ENCODE measurements at places on chromosomes 1 and 21.
A peak's percentile ranks its signal among the peaks of the same experiment; 100 is the strongest.

DNA sequence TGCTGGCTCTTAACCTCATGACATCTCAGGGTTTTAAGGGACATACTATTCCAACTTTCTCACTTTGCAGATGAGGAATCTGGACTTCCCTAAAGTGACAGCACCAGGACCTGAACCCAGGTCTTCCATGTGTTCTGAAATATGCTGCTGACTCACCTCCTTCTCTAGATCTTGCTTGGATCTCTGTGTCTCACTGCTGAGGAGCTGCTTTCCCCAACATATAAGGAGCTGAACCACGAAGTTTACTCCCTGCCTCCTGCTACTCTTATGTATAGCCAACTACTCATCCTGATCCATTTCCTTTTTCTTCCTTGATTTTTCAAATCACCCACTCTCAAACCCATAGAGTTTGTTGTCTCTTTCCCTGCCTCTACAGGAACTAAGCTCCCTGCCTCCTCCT lies 38.2 kb downstream of the ALG14 start:
- no peak for DNase-seq

DNA sequence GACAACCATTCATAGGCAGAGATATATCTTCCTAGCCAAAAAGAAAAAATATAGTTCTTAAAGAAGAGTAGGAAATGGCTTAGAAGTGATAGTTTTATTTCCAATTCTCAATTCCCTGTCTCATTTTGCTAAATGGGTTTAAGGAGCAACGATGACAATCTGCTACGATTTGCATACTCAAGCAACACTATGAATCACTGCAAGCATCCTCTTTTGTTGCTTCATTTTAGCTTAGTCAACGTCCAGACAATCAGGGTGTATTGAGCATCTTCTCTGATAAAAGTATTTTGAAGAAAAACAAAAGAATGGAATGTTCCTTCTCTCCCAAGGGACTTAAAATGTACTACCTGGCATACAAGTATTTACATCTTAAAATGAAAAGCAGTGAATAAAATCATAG lies 80.6 kb downstream of the RGS7 start:
- DNase-seq: no peak

DNA sequence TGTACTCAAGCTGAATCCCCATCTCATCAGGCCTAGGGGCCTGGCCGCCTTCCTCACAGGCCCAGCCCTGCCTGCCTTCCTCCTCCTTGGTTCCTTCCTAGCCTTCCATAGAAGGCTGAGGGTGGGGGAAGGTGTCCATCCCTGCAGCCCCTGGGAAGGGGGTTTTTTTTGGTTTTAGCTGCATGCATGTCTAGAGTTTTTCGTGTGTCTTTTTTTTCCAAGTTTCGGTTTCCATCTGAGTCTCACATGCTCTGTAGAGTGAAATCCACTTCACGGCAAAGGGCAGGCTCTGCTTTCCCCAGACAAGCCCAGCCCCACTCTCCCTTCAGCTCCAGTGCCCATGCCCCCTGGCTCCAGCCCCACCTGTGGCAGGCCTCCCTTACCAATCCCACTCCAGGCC lies 32.1 kb downstream of the GRHL3 start:
- peak; percentile 18 for DNase-seq

GRCh38 chr1:157162345-157162744 lies 24.1 kb upstream of the ETV3 start:
- DNase-seq: no peak

GRCh38 chr1:203628201-203629015 lies 1.8 kb downstream of the ATP2B4 start:
- DNase-seq: no peak

DNA sequence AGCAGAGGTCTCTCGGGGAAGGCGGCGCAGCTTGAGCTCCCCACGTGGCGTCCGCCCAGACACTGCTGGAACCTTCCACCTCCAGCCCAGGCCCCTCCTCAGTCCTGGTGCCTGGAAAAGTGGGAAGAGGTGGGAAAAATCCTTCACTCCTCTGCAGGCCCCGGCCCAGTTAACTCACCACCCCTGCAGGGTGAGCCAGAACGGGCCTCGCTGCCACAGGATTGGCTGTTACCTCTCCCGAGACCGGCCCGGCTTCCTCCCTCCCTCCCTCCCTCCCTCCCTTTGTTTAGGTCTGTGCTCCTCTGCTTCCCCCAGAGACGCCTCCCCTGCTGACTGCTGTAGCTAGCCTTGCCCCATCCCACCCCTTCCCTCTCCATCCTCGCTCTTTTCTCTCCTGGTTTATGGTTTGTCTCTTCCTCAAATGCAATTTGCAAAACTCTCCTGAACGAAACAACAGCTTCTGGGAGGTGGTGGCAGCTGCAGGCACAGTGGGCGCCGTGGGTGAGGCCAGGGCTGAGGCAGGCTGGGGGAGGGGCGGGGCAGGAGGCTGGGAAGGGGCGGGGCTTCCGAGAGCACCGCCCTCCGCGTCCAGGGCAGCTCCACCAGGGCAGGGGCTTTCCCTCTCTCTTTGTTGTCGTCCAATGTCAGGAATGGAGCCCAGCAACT lies 6.5 kb downstream of the CAPN9 start:
- no peak for DNase-seq

GRCh38 chr1:154837034-154837671 lies 32.9 kb downstream of the KCNN3 start:
- no peak for DNase-seq

GRCh38 chr21:34984356-34985058 lies 64.6 kb downstream of the RUNX1 start:
- DNase-seq: no peak

DNA sequence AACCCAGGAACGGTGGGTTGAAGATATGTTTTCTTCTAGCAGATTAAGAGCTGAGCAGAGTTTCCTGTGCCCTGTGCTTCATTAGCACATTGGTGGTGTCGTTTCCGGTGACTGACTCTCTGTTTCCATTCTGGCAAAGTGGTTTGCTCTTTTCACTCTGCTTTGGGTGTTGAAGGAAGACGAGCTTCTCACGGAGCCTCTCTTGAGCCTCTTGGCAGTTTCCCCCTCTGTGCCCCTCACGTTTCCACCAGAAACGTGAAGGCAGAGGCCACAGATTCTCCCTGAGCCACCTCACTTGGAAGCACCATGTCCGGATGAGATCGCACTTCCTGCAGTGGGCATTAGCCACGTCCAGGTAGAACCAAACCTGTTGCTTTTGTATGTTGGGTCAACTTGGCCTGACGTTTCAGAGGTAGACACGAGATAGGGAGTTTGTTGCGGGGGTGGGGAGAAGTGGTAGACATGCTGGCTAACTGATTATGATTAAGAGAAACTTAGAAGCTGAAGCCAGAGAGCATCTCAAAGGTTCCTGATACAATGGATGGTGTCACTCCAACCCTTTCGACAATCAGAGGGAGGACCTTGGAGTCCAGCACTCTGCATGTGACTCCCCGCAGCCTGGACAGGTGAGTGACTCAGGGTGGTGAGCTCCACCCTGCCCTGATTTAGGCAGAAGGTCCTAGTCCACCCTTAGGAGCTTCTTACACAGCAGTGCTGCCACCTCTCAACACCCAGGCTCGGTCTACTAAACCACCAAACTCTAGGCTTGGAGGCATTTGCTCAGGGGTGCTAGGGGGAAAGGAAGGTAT lies at the start of gene LAX1:
Gene LAX1, plus strand, starts transcription at position 155 of the 809 bp plus-strand sequence. Its CDS starts 383 bp downstream, at position 538.
- DNase-seq: peak; percentile 87

DNA sequence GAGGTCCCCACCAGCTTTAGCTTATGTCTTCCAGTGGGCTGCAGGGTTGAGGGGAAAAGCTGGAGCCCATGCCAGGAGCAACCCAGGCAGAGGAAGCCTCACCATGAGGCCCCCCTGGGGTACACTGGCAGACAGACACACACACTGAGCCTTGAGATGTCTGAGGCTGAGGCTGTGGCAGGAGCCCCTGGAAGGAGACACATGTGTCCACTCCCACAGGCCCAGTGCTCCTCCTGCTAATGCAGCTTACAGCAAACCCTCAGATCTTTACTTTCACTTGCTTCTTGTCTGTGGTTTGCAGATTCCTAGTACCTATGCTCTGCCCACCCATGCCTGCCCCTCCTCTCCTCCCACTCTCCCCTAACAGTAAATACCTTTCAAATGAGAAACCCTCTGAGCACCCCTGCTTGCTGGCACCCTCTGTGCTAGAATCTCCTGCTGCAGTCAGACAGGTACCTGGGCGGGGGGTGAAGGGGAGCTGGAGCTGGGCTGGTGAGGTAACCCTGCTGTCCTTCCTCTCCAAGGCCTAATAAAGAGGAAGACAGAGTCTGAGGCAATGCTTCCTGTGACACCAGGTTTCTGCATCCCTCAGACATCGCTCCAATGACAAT lies 63.4 kb upstream of the NEK2 start:
- no peak for DNase-seq

DNA sequence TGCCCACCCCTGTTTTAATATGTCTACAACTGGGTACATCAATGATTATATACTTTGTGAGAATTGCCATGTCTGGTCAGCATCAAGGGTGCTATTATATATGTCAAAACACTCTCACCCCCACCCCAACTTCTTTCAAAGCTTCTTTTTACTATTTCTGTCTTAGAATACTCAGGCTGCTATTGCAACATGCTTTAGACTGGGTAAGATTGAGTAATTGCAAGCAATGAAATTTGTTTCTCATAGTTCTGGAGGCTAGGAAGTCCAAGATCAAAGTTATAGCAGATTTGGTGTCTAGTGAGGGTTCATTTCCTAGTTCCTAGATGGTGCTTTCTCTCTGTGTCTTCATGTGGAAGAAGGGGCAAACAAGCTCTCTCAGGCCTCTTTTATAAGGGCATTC lies 100.5 kb upstream of the KCNK1 start:
- no peak for DNase-seq

DNA sequence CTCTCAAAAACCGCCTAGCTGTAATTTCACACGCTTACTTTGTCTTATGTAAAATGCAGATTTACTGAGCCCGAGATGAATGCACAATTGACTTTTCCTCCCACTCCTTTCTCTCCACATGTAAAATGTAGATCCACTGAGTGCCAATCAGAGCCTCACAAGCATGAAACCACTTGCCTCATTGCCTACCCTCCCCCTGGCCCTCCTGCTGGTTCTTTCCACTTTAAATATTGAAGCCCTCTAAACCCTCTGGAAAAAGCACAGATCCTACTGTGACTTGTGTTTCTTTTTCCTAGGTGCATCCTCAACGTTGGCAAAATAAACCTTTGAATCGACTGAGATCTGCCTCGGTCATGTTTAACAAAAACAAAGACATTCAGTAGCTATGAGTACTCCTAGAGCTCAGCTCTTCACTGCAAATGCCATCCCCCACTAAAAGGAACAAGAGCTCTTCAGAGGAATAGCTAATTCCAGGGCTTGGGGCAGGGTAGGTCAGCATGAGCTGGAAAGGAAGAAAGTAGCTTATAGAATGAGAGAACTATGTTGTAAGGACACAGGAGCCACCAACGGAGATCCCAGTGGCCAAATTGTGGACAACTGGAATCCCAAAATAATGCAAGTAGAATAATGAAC lies 365.5 kb upstream of the RUNX1 start:
- no peak for DNase-seq

DNA sequence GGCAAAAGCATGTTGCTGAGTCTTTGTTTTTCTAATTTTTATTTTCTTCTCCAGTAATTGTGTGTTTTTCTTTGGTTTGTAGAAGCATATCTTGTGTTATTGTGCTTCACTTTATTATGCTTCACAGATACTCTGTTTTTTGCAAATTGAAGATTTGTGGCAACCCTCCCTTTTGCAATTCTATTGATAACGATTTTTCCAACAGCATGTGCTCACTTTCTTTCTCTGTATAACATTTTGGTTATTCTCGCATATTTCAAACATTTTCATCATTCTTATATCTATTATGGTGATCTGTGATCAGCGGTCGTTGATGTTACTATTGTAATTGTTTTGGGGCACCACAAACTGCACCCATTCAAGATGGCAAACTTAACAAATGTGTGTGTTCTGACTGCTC lies 3.8 kb upstream of the ANGEL2 start:
- no peak for DNase-seq

- DNase-seq: peak; percentile 61
Measured at GRCh38 chr1:160682983-160683865, 28.4 kb downstream of the CD48 start.

DNA sequence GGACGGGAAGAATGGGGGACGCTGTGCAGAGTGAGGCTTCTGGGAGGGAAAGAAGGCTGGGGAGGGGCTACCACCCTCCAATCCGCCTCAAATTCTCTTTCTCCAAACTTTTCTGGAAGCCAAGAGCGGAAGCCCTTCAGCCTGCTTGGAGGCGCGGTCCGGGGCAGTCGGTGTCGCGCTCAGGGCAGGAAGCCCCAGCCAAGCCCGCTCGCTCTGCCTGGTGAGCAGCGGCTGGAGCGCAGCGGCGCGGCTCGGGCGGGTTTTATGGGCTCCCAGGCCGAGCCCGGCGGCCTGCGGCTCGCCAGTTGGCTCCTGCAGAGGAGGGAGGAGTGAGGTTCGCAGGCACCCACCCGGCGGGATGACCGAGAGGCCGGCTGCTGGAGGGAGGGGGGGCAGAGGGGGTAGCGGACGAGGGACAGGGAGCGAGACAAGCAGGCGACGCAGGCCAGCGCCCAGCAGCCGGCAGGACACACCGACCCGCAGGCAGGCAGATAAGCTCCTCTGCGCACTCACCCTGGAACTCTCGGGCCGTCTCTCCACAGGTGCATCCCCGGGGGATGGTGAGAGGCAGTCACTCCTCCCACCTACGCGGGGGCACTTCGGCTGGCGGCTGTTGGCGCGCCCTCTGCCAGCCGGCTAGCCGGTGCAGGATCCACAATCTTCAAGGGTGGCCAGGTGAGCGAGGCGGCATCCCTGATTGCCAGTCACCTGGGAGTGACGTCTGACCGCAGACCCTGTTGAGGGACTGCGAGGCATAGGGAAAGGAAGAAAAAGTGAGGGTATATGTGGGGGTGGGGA lies at the start of gene AVPR1B:
Gene AVPR1B, minus strand, starts transcription at position 238 of the 798 bp plus-strand sequence. CDS start 498 bp downstream, outside the sequence.
- no peak for DNase-seq

DNA sequence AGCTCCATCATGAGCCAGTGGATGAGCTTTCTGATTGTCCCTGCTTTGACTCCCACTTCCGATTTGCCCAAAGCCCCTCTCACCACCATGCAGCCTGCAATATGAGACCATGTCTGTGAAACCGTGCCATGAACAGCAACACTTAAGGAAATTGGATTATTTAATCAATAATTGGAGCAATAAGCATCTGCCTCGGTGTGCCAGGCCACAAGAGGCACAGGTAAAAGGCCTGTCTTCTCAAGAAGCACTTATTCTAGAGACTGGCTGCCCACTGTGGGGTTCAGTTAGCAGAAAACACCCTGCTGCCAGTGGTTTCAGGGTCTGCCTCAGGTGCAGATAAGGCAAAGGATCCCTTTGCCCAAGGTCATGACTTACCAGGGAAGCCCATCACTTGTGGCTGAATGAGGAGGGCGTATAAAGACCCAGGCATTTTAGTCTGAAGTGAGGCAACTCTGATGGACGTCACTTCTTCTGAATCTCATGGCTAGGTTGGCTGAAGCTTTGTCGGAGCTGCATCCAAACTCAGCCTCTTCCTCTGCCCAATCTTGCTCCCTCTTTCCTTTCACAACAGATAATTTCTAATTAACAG lies 7.1 kb upstream of the CHI3L2 start:
- DNase-seq: no peak

- DNase-seq: no peak
Measured at GRCh38 chr21:25467896-25468295, 139.4 kb downstream of the MRPL39 start.
